ENCODE measurements at places on chromosomes 3 and 15. TPM values are rescaled to one million over a fixed set of nuclear protein-coding genes. Genes with fewer than 3 reads are reported as not detected.

Gene SLC15A2
- total RNA-seq: 0.26 TPM

Gene CIAO2A
- total RNA-seq: 94.5 TPM

Gene LACTB
- 22.6 TPM for total RNA-seq

Gene FANCD2OS
- total RNA-seq: not detected

Gene PTH1R
- 4.3 TPM for total RNA-seq

Gene CLSTN2
- total RNA-seq: under 0.01 TPM

Gene SERINC4
- under 0.01 TPM for total RNA-seq

Gene UBE3A
- total RNA-seq: 67.8 TPM

GRCh38 chr3:151299006-151299405 lies 17.6 kb downstream of the GPR87 start:
- DNase-seq: no peak

DNA sequence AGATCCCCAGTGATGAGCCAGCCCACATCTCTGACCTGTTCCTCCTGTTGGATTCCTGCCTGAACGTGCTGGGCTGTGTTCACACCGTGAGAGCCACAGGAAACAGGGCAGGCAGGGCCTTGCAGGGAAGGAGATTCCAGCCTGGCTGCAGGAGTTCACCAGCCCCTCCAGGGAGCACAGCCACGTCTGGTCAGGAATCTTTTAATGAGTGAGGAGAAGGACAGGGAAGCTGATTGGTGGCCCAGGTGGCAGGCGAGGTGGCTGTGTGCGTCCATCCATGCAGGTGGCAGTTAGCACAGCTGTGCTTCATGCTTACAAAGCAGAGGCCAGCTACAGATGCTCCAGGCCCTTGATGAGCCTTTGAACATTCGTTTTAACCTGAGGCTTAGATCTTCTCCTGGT lies 10.5 kb downstream of the LRRK1 start:
- no peak for DNase-seq

DNA sequence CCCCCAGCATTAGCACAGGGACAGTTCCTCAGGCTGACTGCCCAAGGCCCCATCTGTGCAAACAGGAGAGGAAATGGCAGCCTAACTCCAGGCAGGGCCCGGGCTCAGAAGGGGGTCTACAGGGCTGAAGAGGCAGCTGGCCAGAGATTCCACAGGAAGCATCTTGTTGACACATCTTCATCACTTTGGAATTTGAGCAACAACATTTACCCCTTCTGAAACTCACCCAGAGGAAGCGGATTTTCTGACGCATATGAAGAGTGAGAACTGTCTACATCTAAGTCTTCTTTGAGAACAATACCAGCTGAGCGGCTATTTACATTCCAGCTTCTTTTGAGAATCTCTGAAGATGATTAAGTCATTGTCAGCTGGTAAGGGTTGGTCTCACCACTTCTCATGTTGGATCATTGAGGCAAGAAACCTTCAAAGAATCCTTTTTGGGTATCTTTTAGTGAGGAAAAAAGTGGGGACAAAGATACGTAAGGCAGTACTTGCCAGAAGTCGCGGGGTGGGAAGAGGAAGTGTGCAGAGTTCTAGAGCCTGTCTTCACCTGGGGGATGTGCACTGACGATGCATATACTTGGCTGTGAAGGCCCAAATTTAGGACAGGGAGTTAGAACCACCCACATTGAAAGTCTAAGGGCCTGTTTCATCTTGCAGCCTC lies 25.4 kb upstream of the SRP14 start:
- no peak for DNase-seq

- DNase-seq: peak; percentile 54
Measured at GRCh38 chr15:80530737-80531365, 126.7 kb downstream of the ARNT2 start.

GRCh38 chr15:74620636-74621545 lies 5.3 kb downstream of the CLK3 start:
- peak; percentile 58 for DNase-seq

- no peak for DNase-seq
Measured at GRCh38 chr3:130537673-130538304, 20.8 kb downstream of the COL6A6 start.

GRCh38 chr15:85745023-85745422 lies 49.7 kb downstream of the KLHL25 start:
- DNase-seq: no peak

GRCh38 chr15:60003243-60004008 lies 685 bp upstream of the FOXB1 start:
- no peak for DNase-seq

- no peak for DNase-seq
Measured at GRCh38 chr3:174869448-174869847, 10.3 kb downstream of the NAALADL2 start.

DNA sequence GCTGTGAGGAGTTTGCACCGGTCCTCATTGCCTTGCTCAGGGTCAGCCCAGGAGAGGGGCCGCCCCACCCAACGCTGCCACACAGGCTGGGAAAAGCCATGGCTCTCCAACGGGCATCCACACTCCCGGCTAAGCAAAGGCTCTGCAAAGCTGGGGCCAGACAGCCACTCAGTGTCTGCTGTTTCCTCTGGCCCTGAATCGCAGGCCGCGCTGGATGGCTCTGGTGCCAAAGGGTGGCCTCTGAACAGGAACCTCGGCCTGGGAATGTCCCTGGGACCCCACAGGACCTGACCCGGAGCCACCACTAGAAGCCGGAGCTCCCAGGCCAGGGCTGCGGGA lies 42.9 kb downstream of the RPN1 start:
- no peak for DNase-seq

DNA sequence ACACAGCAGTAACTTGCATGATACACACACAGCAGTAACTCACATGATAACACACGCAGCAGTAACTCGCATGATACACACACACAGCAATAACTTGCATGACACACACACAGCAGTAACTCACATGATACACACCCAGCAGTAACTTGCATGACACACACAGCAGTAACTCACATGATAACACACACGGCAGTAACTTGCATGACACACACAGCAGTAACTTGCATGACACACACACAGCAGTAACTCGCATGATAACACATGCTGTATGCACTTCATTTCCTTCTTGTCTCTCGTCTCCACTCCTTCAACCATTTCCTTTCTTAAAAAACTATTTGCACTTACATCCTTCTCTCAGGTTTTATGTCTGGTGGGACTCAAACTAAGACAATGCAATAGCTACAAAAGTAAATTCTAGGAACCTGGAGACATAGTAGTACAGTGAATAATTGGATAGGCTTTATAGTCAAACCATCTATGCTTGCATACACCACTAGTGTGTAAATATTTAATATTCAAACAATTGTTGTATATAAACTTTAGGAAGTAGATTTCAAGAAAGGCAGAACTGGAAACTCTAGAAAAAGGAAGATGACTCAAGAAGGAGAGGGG lies 130.8 kb downstream of the UACA start:
- no peak for DNase-seq

DNA sequence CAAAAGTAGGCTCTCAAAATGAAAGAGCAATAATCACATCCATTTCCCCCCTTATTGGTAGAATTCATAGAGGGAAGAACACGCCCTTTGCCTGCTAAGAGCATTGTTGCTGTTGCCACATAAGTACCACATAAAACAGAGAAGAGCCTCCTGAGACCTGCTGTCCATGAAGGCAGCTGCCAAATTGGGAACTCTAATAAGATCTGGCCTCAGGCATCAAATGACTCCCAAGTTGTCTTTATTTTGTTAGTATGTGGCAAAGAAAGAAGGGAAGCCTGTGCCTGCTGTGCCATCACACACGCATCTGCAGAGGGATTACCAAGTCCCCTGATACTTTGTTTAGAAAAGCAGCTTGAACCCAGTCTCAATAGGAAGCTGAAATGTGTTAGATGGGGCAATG lies 23.9 kb downstream of the VGLL3 start:
- no peak for DNase-seq

GRCh38 chr3:42717306-42717705 lies 14.7 kb upstream of the HHATL start:
- DNase-seq: peak; percentile 54

GRCh38 chr3:32595323-32595722 lies 24.7 kb upstream of the DYNC1LI1 start:
- DNase-seq: no peak

GRCh38 chr3:71219744-71220638 lies 363.5 kb downstream of the FOXP1 start:
- DNase-seq: no peak

- DNase-seq: no peak
Measured at GRCh38 chr3:18787441-18787840, 360.9 kb upstream of the KCNH8 start.

- no peak for DNase-seq
Measured at GRCh38 chr15:40100123-40100946, 8.3 kb downstream of the BMF start.

DNA sequence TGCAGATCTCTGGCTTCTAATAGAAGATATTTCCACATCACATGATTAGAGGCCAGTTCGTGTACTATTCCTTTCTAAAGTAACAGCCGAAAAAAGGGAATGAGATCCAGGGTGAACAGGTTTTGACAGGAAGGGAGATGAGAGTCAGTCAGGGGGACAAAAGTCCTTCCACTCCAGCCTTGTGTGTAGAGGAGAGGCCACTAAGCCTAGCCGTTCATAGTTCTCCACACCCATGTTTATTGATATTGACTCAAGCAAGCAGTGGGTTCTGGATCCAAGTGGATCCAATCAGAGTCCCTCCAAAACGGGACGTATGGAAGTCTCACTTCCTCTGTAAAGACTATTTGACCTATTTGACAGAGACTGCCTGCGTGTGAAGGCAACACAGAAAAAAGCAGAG lies 80.4 kb upstream of the LRIG1 start:
- DNase-seq: no peak

- no peak for DNase-seq
Measured at GRCh38 chr3:169238562-169238961, 424.9 kb downstream of the MECOM start.

DNA sequence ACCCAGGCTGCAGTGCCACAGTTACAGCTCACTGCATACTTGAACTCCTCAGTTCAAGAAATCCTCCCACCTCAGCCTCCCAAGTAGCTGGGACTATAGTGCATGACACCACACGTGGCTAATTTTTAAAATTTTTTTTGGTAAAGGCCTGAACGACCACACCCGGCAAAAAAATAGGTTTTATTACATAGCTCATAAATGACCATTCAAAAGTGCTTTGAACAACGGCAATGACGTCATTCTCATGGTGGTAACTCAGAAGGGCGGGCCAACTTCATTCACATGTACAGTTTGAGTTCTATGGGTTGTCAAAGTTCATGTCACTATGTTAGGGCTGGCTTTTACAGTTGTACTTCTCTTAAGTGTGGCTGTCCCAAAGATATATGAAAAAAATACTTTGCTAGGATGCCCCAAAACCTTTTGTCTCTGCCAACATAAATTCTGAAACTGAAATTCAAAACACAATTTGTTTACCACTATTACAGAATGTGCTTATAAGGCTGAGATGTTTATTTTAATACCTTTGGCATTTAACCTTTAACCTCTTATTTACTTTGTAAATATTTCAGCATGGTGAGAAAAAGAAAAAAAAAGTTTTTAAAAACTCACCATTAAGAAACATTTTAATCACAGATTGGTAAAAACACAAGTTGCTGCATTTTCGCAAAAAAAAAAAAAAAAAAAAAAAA lies 6.2 kb downstream of the MYO1E start:
- DNase-seq: no peak

- DNase-seq: no peak
Measured at GRCh38 chr15:67341539-67341938, 87.0 kb downstream of the IQCH start.

GRCh38 chr3:191415566-191415965 lies 45.4 kb upstream of the PYDC2 start:
- DNase-seq: no peak

DNA sequence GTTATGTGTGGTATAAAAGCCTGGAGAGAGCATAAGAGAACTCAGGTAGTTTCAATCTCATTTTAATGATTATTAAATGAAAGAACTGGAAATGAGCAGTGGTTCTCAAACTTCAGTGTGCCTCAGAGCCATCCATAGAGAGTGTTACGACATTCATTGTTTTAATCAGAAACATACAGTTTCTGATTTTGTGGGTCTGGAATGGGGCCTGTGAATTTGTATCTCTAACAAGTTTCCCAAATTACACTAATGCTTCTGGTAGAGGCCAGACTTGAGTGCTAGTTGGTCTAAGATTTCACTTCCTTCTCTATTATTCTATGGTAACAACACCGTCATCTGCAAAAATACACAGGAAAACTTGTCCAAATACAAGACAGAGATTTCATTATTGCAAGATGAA lies 292.0 kb upstream of the NECTIN3 start:
- DNase-seq: no peak

DNA sequence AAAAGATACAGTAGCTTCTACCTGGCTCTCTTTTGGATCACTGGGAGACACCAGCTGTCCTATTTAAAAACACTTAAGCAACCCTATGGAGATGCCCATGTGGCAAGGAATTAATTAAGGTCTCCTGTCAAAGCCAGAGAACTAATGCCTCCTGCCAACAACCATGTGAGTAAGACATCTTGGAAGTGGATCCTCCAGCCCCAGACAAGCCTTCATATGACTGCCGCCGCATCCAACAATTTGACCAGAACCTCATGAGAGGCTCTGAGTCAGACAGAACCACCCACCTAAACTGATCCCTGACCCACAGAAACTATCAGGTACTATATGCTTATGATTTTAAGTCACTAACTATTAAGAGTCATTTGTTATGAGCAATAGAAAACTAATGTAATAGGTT lies 22.3 kb downstream of the IFT80 start:
- peak; percentile 82 for DNase-seq

- DNase-seq: no peak
Measured at GRCh38 chr3:152388631-152389030, 119.9 kb downstream of the MBNL1 start.

GRCh38 chr3:169945313-169945712 lies 21.3 kb upstream of the SEC62 start:
- DNase-seq: no peak

GRCh38 chr15:90225504-90226234 lies 8.1 kb downstream of the CIB1 start:
- no peak for DNase-seq

- DNase-seq: no peak
Measured at GRCh38 chr3:11626084-11626463, 17.6 kb downstream of the VGLL4 start.
